Activated CD4-positive, alpha-beta T cell treated with anti-CD3 and anti-CD28 coated beads, Interleukin-2, amount 50 U/mL, for 16 hours (primary cell): ENCODE measurements at places on chromosomes 1 and 21.

- no peak for DNase-seq
Observed at GRCh38 chr1:119249283-119249682, 108.8 kb upstream of the WARS2 start.

GRCh38 chr1:232613752-232614381 lies 16.1 kb downstream of the SIPA1L2 start:
- DNase-seq = no peak

GRCh38 chr1:188499690-188500089 lies 1670.9 kb downstream of the PLA2G4A start:
- DNase-seq = no peak

GRCh38 chr1:151024540-151025146 lies 11.7 kb upstream of the BNIPL start:
- DNase-seq = peak; percentile 79

GRCh38 chr21:41403331-41403730 lies 22.7 kb upstream of the MX1 start:
- DNase-seq = no peak

DNA sequence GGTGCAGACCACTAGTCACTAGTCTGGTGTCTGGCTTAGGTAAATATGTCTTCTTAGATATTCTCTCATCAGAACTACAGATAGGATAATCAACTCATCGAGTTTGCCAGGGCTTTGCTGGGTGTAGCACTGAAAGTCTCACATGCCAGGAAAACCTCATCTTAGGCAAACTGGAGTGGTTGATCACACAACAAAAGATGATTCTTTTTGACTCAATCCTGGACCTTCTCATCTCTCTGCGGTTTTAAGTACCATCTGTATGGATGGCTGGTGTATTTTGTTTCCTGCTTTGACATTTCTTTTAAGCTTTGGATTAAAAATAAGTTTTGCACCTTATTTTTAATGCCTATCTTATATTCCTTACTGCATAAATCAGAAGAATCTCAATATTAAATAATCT lies 11.3 kb downstream of the GBP2 start:
- no peak for DNase-seq

- DNase-seq = no peak
Observed at GRCh38 chr21:45323487-45324311, 36.0 kb upstream of the POFUT2 start.

- DNase-seq = peak; percentile 59
Observed at GRCh38 chr21:44926331-44927101, 5.8 kb upstream of the ITGB2 start.

- no peak for DNase-seq
Observed at GRCh38 chr1:6209661-6210580, 4.0 kb downstream of the RNF207 start.

- no peak for DNase-seq
Observed at GRCh38 chr1:212557739-212558692, 50.5 kb upstream of the ATF3 start.

- no peak for DNase-seq
Observed at GRCh38 chr21:31592963-31593560, 66.4 kb upstream of the SOD1 start.

GRCh38 chr1:30185809-30186208 lies 537.6 kb downstream of the MATN1 start:
- no peak for DNase-seq

- DNase-seq = no peak
Observed at GRCh38 chr1:41382480-41383090, 21.4 kb downstream of the FOXO6 start.

DNA sequence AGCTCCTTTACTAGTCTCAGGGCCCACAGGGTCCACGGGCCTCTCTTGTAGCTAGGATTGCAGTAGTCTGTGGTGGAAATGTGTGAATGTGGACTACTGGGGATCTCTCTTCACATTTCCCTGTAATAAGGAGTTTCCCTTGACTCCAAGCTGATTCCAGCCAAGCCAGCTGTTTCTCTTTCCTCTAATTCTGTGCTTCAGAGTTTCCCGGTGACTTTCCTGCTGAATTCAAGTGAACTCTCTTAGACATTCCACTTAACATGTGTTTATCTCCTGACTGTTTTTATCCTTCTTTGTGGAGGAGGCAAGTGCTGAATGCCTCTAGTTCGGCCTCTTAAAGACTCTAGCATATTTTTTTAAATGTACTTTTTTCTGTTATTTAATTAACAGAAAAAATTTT lies 354.0 kb upstream of the RGS18 start:
- no peak for DNase-seq

DNA sequence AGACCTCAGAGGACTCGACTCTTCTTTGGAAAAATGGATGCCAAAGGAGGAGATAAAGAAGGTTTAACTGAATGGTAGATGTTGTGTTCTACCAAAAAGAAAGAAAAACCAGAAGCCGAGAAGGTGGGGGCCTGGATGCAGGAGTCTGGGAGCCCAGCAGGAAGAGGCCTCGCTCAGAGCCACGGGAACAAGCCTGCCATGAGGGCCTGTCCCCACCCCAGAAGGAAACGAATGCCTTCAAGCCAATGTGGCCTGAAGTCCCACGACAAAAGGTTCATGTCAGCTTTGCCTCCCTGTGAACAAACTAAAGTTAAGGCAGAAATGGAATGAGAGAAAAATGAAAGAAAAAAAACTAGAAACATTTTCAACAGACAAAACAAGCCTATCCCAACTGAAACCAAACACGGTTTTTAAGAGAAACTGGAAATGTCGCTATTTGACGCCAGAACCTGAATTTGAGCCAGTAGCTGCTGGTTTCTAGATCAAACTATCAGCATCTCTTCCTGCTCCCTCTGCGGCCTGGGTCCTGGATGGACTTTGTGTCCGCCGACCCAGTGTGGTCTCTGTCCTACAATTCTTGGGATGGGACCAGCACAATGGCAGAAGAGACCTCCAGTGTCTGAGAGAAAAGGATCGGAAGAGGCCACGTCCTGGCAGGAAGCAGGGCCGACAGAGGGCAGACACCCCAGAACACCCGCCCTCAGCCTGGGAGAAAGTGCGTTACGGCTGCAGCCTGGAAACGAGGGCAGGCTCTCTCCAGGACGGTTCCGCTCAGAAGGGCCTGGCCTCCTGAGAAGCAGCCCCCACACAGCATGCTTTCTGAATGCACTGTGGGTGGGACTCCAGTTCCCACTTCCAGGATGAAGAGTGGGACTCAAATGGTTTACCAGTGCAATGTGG lies 35.2 kb downstream of the SLC45A1 start:
- DNase-seq = no peak

DNA sequence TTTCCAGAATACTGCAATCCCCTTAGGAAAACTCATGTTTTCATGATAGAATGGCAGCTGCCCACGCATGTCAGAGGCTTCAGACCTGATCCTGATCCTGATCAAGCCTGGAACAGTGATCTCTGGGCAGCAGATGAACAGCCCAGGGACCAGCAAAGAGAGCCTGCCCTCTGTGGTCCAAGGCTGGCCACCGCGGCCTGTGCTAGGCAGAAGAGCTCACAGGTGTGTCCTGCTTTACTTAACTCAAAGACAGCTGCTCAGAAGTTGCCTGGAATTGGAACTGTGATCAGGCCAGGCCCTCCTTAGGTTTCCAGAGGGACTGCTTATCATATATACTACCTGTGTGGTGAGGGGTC lies 21.2 kb upstream of the BCAR3 start:
- DNase-seq = no peak

- DNase-seq = no peak
Observed at GRCh38 chr1:164675342-164675904, 116.4 kb downstream of the PBX1 start.

DNA sequence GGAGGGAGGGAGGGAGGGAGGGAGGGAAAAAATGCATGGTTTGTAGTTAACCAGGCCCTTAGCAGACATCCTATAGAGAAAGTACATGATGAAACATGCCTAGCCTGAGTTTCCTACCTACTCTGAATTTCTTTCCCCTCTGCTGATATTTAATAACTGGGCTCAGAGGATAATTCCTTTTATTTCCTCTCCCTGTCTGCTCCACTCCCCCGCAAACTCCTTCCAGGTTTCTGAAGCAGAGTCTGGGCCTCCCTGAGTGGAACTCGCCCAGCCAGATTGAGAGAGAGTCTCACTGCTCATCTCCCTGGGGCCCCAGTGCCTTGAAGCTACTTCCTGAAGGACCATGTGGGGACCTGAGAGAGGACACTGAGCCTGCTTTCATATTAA lies 111.9 kb upstream of the SLC44A3 start:
- no peak for DNase-seq

GRCh38 chr1:218679391-218679790 lies 334.3 kb downstream of the TGFB2 start:
- DNase-seq = no peak

DNA sequence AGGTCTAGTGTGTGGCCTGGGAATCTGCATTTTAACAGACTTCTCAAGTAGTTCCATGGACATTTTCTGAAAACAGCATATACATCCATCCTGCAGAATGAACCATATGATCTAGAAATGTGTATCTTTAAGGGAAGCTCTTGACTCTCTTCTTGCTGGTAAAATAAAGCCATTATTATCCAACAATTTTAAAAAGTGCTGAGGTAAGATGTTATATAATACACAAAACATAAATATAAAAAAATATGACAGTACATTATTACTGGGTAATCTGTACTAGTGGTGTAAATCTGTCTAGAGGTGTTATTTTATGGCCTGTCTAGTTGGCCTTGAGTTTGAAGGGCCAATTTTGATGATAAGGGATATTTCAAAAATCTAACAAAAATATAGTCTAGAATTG lies 201.2 kb downstream of the HMCN1 start:
- DNase-seq = no peak

- DNase-seq = no peak
Observed at GRCh38 chr1:209411491-209411929, 172.0 kb upstream of the CAMK1G start.

DNA sequence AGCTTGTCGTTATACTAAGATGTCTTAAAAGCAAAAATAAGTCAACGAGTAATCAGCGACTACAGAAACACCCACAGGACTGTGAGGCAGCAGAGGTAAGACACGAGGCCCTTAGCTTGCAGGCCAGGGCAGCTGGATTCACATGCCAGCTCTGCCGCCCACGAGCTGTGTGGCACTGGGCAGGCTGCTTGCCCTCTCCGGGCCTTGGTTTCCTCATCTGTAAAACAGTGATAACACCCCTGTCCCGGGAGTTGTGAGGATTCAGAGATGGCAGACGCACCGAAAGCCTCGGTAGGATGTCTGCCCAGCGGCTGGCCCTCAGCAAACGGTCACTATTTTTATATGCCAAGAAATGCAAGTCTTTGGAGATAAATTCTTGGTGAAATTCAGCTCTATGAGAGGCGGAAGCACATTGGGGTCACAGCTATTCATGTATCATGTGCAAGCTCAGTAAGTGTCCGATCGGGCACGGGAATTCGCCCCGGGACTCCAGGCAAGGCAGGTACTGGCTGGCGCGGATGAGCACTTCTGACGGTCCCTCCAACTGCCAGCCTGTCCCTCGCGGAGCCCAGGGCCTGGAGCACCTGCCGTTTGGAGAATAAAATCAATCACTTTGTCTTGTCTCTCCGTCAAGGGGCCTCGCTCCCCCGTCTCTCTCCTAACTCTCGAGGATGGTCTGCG lies 1.1 kb downstream of the C2CD2 start:
- no peak for DNase-seq

DNA sequence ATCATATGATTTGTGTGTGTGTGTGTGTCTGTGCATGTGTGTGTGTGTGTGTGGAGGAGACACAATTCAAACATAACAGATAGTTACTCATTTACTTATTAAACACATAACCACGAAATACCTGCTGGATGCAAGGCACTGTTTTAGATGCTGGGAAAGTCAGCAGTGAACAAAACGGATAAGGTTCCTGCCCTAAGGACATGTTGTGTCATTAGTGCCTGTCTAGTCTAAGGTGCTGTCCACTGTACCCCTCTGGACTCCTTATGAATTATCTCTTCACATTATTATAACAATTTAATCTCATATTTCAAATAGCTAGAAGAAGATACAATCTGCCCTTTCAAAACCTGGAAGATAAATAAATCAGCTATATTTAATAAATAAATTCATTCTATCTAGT lies 162.4 kb downstream of the PLPPR5 start:
- DNase-seq = no peak

DNA sequence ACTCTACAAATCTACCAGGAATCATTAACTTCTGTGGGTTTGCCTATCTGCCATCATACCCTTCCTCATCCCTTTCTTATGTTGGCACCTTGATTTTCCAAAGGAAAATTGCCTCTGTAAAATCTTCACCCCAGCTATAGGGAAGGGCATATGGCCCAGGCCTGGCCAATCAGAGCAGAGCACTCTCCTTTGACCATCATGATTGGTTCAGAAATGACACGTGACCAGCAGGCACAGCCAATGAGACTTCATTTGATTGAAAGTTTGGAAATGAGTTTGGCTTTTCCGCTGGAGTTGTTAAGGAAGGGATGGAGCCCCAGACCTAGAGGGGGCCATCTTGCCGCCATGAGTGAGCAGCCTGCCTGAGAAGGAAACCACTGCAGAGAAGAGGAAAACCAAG lies 35.1 kb upstream of the IFFO2 start:
- no peak for DNase-seq

DNA sequence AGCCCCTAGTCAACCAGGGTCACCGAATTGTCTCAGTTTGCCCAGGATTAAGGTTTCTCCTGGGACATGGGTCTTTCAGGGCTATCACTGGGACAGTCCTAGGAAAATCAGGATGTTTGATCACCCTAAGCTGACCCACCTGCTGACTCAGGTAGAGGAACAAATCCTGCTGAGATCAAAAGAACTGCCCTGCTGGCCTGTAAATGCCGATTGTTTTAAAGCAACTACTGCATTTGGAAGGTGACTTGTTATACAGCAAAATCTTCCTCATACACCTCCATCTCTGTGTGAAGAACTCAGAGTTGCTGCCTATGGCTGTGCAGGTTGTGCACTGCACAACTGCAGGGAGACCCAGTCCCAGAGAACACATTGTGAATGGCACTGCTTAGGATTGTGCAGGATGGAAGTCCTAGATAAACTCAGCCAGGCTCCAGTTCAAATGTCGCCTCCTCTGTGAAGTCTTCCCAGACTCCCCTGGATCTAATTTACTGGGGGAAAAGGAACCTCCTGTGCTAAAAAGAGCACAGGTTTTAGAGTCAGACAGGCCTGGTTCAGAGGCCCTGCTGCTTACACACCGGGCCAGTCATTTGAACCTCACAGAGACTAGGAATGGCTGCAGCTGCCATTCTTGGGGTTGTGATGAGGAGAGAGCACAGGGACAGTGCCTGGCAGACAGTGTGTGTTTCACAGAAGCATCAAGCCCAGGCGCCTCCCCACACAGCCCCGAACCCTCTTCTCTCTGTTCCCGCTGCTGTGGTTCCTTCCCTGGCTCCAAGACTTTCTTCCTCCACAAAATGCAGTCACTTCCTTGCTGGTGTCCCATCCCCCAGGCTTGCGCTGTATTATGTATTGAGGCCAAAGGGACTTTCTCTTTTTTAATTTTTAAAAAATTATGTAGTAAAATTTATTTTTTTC lies 23.2 kb upstream of the LRP8 start:
- DNase-seq = no peak

- no peak for DNase-seq
Observed at GRCh38 chr1:228923973-228924686, 188.9 kb downstream of the RHOU start.

GRCh38 chr1:15275921-15276683 lies 29.1 kb downstream of the FHAD1 start:
- no peak for DNase-seq

GRCh38 chr21:14952916-14953315 lies 111.9 kb downstream of the NRIP1 start:
- no peak for DNase-seq

- peak; percentile 47 for DNase-seq
Observed at GRCh38 chr21:43865540-43866259, 677 bp downstream of the AGPAT3 start.

- peak; percentile 70 for DNase-seq
Observed at GRCh38 chr1:175192630-175193526, at the start of gene KIAA0040. KIAA0040 (minus strand) TSS chr1:175192776; CDS start chr1:175161013, 31,763 bp downstream.
